HT1080 (cell line): ENCODE measurements at places on chromosomes 12 and 14. TPM values are rescaled to one million over a fixed set of nuclear protein-coding genes. Genes with fewer than 3 reads are reported as not detected.
A peak's percentile ranks its signal among the peaks of the same experiment; 100 is the strongest.

GRCh38 chr14:54338696-54339317 lies 58.0 kb upstream of the CDKN3 start:
- DNase-seq, result peak; percentile 56

- DNase-seq, result no peak
Measured at GRCh38 chr12:65324551-65324950, 46.1 kb downstream of the MSRB3 start.

DNA sequence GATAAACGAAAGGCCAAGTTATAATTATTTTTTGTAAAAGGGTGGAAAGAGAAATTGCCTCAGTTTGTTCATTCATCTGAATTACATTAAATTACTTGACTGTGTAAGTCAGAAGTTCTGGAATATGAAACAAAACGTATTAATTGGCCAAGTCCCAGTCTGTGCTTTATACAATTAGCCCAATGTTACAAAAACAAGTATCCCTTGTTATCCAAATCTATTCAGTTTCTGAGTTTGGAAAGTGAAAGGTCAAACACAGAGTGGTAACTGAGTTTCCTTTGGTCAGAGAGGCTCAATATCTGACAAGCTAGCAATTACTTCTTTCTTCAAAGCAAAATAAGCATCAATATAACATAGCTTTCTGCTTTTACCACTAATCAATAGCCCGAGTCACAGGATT lies 62.6 kb downstream of the SPPL3 start:
- no peak for DNase-seq

- no peak for DNase-seq
Measured at GRCh38 chr12:103444983-103445382, 50.8 kb downstream of the C12orf42 start.

Gene KERA
- not detected in 2 replicates for total RNA-seq

Gene MMP19
- total RNA-seq, result 0.37 and 0.58 TPM in 2 replicates

Gene PRB2
- not detected in 2 replicates for total RNA-seq
